ENCODE measurements at places on chromosomes 11 and 22.

DNA sequence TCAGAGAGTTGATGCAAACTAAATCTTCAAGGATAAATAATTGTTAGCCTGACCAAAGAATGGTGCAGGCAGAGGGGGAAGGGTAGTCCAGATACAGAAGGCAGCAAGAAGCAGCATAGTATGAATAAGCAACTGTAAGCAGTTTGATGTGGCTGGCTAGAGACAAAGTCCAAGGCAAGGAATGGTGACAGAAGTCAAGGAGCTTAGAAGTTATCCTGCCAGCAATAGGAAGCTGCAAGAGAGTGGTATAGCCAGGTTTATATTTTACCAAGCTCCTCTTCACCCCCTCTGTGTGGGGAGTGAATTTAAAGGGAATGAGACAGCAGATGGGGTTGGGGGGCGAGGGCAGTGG is 14.7 kb downstream of the TRIM3 start:
- no peak for DNase-seq

GRCh38 chr11:13680501-13681264 is 12.2 kb downstream of the FAR1 start:
- no peak for DNase-seq

GRCh38 chr11:11871991-11872401 is 30.2 kb downstream of the USP47 start:
- DNase-seq = no peak

- DNase-seq = no peak
Observed at GRCh38 chr11:132971351-132971750, 561.0 kb downstream of the OPCML start.

- DNase-seq = no peak
Observed at GRCh38 chr22:27131346-27131745, 474.0 kb downstream of the MIAT start.

DNA sequence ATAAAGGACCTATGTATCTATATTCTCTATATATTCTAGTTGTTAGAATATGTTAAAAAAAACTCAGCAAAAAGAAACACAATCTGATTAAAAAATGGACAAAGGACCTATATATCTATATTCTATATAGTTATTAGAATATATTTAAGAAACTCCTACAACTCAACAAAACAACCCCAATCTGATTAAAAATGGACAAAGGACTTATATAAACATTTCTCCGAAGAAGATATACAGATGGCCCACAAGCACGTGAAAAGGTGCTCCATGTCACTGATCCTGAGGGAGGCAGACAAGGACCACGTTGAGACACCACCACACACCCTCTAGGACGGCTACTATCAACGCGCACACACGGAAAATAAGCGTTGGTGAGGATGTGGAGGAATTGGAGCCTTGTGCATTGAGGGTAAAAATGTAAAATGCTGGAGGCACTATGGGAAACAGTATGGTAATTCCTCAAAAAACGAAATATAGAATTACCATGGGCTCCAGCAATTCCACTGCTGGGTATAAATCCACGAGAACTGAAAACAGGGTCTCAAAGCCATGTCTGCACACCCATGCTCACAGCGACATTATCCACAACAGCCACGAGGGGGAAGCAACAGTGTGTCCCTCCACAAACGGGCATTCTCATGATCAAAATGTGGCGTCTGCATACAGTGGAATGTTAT is 22.7 kb downstream of the YPEL1 start:
- DNase-seq = no peak

DNA sequence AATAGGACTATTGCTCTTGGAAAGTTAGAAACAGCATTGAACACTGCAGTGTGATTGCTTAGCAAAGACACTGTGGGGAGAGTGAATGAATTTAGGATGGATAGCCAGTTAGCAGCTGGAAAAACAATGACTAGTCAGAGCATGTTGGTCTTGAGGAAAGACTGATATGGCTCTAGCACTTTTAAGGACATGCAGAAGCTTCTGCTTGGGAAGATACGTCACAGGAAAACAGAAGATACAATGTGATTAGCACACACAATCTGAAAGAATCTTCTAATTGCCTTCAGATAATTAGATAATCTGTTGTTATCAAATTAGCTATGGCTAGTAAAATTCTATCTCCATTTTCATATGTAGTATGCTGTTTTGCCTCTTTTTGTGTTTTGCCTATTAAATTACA is 530.7 kb upstream of the CHORDC1 start:
- no peak for DNase-seq

DNA sequence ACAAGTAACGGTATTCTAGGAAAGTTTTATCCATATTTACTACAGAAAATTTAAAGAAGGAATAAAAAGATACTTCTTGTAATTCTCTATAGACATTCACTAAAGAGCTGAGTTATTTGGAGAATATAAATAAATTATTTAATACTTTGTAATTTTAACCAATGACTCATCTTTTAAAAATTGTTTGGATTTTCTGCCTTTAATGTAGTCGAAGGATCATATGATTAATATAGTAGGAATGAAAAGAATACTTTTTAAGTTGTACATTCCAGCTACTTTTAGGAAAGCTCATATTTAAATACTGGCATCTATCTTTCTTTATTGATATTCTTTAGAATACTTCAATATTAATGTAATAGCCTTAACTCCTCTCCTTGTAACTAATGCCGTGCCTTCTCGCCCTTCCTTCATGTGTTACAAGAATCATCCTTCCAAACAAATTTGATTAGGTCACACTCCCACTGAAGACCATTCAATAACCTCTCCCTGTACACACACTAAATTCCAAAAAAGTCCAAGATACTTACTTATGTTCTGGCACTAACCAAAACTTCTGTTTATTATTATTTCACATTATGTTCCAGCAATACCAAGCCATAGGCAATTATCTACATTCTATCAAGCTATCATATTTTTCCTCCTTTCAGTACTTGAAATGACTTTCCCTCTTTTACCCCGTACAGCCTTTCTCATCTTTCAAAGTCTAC is 501.9 kb downstream of the CNTN5 start:
- DNase-seq = no peak

DNA sequence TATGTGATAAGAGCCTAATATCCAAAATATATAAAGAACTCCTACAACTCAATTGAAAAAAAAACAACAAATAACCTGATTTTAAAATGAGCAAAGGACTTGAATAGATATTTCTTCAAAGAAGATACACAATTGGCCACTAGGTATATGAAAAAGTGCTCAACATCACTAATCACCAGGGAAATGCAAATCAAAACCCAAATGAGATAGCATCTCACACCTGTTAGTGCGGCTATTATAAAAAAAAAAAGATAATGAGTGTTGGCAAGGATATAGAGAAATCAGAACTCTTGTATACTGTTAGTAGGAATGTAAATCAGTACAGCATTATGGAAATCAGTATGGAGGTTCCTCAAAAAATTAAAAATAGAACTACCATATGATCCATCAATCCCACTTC is 5.9 kb upstream of the SIK2 start:
- no peak for DNase-seq

GRCh38 chr11:117202386-117203068 is 3.4 kb downstream of the TAGLN start:
- no peak for DNase-seq

DNA sequence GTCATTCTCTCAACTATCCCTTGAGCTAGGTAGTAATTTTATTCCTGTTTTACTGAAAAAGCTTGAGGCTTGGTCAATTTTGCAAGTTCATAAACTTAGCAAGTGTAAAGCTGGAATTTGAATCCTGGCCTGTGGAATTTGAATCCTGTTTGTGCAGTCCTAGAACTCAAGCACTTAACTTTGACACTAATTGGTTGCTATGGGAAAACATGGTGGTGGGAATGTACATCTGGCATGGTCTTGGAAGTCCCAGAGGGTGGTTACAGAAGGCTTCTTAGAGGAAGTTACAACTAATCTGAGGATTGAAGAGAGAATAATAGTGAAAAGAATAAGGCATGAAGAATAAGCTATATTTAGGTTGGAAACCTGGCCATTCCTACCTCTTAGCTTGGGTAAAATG is 66.5 kb upstream of the LIN7C start:
- no peak for DNase-seq

GRCh38 chr22:35479985-35480550 is 60.6 kb upstream of the RASD2 start:
- DNase-seq = no peak

Measured in activated gamma-delta T cell (primary cell).